ENCODE measurements at places on chromosomes 13 and 19.

- no peak for DNase-seq
Observed at GRCh38 chr19:45508861-45509691, 1.8 kb downstream of the VASP start.

- no peak for DNase-seq
Observed at GRCh38 chr13:81048026-81048461, 707.1 kb upstream of the SPRY2 start.

DNA sequence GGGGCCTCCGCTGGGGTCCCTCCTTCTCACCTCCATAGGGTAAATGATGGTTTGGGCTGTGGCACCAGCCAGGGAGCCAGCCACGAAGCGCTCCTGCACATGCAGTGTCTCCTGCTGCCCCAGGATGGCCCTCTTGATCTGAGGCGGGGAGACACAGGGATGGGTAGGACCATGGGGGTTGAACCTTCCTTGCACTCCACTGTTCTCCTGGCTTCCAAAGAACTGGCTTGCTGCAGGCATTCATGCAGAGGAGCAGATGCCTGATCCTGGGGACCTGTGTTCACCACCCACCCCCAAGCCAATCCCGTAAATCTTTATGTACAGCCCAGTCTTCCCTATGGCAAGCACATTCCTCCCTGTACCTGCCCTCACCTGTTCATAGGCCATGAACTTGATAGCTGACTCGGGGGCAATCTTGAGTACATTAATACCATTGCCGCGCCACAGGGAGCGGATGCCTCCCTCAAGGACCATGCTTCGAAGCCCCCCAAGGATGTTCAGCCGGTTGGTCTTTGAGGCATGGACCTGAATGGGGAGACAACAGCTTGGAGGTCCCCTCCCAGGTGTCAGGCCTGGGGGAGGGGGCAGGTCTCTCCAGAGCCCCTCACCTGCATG, 5.5 kb downstream of the SLC25A23 start:
- no peak for DNase-seq

DNA sequence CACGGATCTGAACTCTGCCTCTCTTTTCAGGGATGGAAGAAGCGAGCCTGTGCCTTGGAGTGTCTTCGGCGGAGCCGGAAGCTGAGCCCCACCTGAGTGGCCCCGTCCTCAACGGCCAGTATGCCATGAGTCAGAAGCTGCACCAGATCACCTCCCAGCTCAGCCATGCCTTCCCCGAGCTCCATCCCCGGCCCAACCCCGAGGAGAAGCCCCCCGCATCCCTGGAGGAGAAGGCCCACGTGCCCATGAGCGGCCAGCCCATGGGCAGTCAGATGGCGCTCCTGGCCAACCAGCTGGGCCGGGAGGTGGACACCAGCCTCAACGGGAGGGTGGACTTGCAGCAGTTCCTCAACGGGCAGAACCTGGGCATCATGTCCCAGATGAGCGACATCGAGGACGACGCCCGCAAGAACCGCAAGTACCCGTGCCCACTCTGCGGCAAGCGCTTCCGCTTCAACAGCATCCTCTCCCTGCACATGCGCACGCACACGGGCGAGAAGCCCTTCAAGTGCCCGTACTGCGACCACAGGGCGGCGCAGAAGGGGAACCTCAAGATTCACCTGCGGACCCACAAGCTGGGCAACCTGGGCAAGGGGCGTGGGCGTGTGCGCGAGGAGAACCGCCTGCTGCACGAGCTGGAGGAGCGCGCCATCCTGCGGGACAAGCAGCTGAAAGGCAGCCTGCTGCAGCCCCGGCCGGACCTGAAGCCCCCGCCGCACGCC, 71.5 kb downstream of the ZNF536 start:
- no peak for DNase-seq

- no peak for DNase-seq
Observed at GRCh38 chr13:91123456-91124127, 223.9 kb upstream of the MIR17HG start.

- no peak for DNase-seq
Observed at GRCh38 chr19:45527731-45528130, 20.5 kb downstream of the VASP start.
